ENCODE measurements at places on chromosomes 2 and 18.

GRCh38 chr2:152103271-152103670 lies 4.4 kb upstream of the CACNB4 start:
- DNase-seq, result no peak

DNA sequence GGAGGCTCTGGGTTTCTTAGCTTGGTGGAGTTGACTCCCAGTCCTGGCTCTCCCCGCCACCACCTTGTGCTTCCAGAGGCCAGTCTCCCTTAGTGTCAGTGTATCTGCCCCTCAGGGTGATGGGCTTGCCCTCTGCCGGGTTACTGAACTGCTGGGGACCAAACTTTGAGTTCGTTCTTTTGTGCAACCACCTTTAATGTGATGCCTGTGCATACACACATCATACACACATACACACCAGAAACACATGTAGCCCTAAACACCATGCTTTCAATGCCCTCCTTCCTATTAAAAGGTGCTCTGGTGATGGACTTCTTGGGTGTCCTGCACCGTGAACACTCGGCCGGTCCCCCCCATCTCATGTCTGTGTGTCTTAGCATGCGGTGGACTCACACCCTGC lies 315.1 kb upstream of the EPAS1 start:
- DNase-seq, result no peak

DNA sequence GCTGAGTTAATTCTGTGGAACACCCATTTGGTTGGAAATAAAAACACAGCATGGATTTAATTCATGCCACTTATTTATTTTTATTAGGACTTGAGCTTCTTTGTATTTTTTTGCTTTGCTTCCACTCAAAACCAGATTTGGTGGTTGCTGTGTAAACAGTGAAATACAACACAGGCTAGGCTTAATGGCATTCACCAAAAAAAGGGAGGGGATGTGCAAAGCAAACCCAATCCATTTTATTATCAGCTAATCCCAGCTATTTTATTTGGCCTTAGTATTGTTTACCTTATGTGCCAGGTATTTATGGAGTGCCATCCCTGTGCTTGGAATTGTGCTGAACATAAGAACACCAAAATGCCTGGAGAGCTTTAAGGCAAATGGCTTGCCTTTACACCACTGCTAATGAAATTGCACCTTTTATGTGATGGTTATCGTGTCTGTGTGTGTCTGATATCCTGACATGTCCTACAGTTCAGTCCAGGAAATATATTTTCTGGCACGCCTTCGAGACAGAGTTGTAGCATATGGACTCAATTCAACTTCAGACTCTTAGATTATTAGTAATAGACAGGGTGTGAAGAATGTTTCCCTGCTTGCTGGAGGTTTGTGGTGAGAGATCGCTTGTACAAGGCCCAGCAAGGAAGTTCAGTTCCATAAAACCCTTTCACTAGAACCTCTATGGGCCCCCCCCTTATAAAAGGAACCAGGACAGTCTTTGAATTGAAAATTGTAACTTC lies 99.6 kb downstream of the PRPF40A start:
- no peak for DNase-seq

GRCh38 chr2:102033031-102033749 lies 41.4 kb downstream of the IL1R2 start:
- DNase-seq, result no peak

DNA sequence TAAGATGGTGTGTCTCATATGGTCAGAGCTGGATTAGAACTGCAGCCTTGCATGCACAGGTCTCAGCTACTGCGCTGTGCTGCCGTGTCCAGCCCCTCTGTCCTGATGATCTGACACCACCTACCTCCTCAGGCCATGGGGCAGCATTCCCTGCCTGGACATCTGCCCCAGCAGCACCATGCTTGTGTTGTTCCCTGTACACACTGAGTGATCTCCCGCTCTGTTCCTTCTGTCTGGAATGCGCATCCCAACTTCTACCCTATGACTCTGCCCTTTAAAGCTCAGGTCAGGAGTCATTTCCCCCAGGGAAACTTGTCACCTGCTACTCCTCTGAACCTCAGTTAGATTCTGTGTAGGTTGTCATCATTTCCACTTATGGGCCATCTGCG lies 157.4 kb upstream of the TTC39C start:
- no peak for DNase-seq

- no peak for DNase-seq
Observed at GRCh38 chr18:63297687-63298399, 21.7 kb downstream of the BCL2 start.

DNA sequence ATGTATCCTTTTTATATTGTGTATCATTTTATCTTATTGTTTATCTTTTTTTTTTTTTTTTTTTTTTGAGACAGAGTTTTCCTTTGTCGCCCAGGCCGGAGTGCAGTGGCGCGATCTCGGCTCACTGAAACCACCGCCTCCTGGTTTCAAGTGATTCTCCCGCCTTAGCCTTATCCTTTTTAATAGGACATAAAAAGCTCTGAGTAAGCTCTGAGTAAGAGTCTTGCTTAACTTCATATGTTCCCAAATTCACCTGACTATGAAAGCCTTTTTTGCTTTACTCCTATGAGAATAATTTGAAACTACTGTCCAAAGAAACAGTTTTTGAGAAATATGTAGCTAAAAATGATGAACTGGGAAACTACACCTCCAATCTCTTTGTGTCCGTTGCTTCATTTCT lies 525.5 kb downstream of the IRS1 start:
- no peak for DNase-seq

GRCh38 chr2:222739939-222740338 lies 68.5 kb downstream of the MOGAT1 start:
- no peak for DNase-seq

DNA sequence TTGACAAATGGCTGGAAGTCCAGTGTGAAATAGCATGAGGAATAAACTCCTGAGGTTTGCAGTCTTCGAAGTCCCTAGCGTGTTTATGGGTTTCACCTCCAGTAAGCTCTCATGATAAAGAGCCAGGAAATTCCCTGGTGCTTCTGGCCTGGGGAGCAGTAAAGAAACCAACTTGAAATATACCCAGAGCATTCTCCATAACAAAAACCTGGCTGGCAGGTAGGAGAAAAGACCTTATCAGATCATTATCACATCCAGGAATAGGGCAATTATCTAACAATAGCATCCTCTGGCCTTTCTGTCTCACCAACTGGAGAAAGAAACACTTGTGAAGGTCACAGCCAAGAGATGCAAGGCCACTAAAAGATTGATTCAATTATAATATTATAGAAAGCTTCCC lies 513.6 kb upstream of the LRRTM4 start:
- no peak for DNase-seq

GRCh38 chr2:183459466-183459865 lies 335.2 kb downstream of the NUP35 start:
- DNase-seq, result no peak

DNA sequence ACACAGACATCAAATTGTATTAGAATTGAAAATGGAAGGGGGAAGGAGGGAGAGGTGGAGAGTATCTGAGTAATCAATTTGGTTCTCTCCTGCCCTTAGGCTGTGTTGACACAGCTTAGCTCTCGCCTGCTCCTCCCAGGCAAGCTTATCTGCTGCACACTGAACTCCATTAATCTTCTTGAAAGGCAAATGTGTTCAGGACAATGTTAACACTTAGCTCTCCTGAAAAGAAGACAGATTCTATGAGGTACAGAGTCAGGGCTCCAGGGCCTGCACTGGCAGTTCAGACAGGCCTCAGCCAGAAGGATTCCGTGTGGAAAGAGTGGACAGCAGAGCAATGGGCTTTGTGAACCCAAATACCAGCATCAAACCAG lies 430.0 kb upstream of the TNP1 start:
- DNase-seq, result no peak

- DNase-seq, result no peak
Observed at GRCh38 chr2:109683452-109683851, 69.3 kb downstream of the SOWAHC start.

GRCh38 chr2:214995409-214995808 lies 143.0 kb downstream of the ABCA12 start:
- no peak for DNase-seq

GRCh38 chr2:18883616-18884456 lies 294.5 kb upstream of the NT5C1B start:
- peak; percentile 22 for DNase-seq

GRCh38 chr2:129910446-129911362 lies 68.8 kb upstream of the RAB6C start:
- no peak for DNase-seq

DNA sequence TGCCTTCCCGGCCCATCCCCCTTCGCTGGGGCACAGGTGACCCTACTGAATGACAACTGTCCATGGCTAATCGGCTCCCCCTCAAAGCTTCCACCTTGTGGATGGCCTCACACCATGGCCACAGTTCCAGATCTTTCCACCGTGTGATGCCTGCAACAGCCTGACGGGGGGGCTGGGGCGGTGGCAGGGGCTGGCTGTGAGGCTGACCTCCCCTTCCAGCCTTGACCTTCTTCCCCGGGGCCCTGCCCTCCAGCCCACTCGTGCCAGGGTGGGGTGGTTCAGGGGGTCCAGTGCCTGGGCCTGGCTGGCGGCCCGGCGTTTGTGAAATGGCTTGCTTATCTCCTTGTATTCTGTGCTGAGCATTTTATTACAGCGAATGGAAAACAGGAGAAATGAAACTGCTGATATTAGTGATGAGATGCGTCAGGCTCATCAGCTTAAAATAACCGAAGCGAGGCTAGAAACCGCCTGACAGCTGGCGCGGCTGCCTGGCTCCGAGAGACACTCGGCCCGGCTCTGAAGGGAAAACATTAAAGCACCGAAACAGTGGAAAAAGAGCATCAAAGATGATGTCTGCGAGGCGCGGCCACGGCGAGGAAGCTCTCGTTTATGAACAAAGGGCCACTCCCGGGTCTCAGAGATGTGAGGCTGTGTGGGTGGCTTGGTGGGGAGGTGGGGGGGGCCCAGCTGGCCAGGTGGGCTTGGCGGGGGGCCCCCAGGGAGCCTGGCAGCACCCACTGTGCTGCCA lies 916 bp upstream of the PDCD1 start:
- peak; percentile 85 for DNase-seq

- peak; percentile 69 for DNase-seq
Observed at GRCh38 chr2:64989126-64989981, at the start of gene SLC1A4. TSS of gene SLC1A4 (plus strand) at chr2:64989399. CDS start at chr2:64989644, 245 bp downstream.

DNA sequence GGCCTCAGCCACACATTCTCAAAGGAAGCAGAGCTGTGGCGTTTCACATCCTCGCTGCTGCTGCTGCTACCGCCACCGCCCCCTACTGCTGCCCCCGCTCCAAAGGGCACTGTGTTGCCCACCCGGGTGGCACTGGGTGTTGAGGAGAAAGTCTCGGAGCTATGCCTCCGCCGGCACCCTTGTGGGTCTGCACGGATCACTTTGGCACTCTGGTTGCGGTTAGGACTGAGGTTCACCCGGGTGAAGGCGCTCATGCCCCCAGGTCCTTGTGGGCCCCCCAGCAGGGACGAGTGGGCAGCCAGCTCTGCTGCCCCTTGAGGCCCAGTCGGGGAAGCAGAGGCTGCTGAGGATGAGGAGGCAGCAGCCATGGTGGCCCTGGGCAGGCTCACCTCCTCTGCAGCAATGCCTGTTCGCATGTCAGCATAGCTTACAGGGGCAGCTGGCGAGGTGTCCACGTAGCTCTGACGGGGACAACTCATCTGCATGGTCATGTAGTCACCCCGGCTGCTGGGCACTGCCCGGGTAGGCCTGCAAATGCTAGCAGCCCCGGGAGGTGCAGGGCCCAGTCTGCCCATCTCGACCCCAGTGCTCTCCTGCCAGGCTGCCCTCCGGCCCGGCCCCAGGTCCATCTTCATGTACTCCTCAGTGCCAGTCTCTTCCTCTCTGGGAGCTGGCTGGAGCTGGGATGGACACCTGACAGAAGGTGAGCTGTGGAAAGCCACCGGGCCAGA lies 4.2 kb downstream of the IRS1 start:
- no peak for DNase-seq

GRCh38 chr2:88159955-88160415 lies 10.2 kb upstream of the THNSL2 start:
- DNase-seq, result peak; percentile 56

DNA sequence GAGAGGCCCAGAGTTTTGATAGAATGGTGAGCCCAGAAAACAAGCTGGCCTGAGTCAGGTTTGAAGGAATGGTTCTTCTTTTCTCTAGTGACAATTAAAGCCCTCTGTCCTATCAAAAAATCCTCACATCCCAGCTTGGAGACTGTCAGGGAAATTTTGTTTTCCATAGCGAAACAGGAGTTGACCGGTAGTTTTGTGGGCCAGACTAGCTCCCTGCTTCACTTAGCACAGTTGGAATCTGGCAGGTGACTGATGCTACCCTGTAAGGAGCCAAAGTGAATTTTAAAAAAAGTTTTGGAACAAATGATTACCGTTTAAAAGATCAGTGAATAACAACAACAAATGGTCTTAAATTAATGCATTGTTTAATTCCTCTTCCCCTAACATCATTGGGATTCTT lies 6.7 kb downstream of the NAB1 start:
- DNase-seq, result no peak

DNA sequence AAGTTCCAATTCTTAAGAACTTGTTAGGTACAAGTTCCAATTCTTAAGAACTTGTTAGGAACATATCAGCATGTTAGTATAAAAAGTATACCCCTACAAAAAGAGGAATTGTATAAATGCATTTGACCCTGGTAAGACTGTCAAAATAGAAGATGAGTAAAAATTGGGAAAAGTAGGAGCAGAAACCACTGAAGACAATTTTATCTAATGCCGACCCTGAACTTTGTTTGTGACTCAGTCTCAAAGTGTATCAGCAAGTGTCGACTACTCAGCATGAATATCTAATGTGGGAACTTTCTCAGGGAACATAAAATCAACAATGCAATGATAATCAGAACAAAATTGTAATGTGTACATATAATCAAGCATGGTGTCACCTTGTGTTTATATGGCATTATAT lies 583 bp upstream of the CD226 start:
- no peak for DNase-seq

GRCh38 chr2:238725298-238725697 lies 122.6 kb upstream of the TWIST2 start:
- DNase-seq, result no peak

- DNase-seq, result no peak
Observed at GRCh38 chr2:189696223-189696622, 21.8 kb downstream of the ANKAR start.

DNA sequence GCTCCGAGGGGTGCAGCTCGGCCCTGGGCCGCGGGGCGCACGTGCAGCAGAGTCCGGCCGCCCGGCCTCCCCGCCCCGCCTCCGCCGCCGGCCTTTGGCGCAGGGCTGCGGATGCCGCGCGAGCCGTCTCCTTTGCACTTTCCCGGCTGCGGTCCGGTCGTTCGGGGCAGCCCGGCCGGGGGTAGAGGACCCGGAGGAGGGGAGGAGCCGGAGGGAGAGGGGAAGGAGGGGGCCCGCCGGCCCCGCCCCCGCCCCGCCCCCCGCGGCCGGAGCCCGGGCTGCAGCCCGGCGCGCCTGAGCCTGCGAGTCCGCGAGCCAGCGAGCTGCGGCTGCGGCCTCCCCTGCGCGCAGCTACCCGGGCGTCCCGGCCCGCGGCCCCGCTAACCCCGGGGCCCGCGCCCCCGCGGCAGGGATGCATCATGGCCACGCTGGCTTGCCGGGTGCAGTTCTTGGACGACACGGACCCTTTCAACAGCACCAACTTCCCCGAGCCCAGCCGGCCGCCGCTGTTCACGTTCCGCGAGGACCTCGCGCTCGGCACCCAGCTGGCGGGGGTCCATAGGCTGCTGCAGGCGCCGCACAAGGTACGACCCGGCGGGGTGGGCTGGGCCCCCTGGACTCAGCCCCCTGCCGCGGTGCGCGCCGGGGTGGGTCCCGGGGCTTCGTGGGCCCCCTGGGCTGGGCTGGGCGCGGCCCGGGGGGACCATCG lies at the start of gene FHOD3:
FHOD3 (plus strand) TSS at position 297 of the 709 bp plus-strand sequence; CDS start at position 420, 123 bp downstream.
- DNase-seq, result no peak

- no peak for DNase-seq
Observed at GRCh38 chr2:189407281-189408209, 33.7 kb upstream of the WDR75 start.

- DNase-seq, result peak; percentile 58
Observed at GRCh38 chr18:75209129-75209950, at the start of gene PTGR3. TSS of gene PTGR3 (minus strand) at chr18:75209139. CDS start at chr18:75209058, 81 bp downstream.

Measured in NCI-H1694 (cell line).